ENCODE measurements at places on chromosomes 12 and 14.

DNA sequence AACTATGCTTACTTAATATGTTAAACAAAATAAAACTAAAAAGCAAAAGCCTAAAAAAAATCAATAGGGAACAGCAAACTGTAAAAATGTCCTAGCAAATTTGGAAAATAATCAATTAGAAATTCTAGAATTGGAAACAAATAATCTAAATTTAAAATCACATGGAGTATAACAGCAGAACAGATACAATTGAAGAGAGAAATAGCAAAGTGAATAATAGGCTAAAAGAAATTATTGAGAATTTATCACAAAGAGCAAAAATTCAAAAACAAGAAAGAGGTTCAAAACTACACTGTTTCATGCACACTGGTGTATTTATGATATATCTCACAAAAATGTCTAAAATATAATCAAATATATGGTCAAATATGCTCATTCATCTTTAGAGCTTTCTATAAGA lies 231.9 kb downstream of the GPHN start:
- DNase-seq: no peak

DNA sequence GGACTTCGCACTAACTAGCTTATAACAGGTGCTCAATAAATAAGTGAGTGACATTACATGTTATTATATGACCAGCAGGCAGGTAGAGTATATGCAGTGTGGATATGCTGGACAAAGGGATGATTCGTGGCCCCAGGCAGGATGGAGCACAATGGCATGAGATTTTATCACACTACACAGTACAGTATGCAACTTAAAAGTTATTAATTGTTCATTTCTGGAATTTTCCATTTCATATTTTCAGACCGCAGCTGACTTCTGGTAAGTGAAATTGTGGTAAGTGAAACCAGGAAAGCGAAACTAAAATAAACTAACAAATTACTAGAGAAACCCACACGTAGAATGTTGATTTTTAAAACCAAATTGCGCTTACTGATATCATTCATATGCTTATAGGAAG lies 3.3 kb downstream of the PARP11 start:
- DNase-seq: no peak

GRCh38 chr12:68622250-68622649 lies 11.6 kb downstream of the RAP1B start:
- DNase-seq: no peak

GRCh38 chr14:104868060-104868740 lies 3.1 kb downstream of the CEP170B start:
- DNase-seq: no peak

- no peak for DNase-seq
Measured at GRCh38 chr12:10716704-10717315, 6.3 kb downstream of the YBX3 start.

- DNase-seq: no peak
Measured at GRCh38 chr12:4225571-4225970, 48.0 kb upstream of the CCND2 start.

DNA sequence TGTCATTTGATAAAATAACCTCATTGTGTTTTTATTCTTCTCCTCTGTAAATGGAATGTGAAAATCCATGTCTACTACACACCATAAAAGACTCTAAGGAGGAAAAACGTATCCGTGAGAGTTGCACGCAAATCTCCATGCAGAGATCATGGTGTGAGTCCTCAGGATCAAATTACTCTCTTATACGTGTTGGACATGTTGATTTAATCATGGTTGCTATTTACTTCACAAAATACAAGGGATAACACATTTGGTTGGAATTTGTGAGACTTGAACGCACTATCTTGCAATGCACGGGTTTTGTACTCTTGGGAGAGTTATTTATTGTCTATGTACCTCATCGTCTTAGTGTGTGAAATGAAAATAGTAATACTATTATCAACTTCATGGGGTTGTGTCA lies 128.0 kb upstream of the RASSF8 start:
- DNase-seq: no peak
